ENCODE measurements at places on chromosomes 3 and 15.
A peak's percentile ranks its signal among the peaks of the same experiment; 100 is the strongest.

GRCh38 chr15:67571648-67572415 is 29.3 kb downstream of the MAP2K5 start:
- DNase-seq: no peak

DNA sequence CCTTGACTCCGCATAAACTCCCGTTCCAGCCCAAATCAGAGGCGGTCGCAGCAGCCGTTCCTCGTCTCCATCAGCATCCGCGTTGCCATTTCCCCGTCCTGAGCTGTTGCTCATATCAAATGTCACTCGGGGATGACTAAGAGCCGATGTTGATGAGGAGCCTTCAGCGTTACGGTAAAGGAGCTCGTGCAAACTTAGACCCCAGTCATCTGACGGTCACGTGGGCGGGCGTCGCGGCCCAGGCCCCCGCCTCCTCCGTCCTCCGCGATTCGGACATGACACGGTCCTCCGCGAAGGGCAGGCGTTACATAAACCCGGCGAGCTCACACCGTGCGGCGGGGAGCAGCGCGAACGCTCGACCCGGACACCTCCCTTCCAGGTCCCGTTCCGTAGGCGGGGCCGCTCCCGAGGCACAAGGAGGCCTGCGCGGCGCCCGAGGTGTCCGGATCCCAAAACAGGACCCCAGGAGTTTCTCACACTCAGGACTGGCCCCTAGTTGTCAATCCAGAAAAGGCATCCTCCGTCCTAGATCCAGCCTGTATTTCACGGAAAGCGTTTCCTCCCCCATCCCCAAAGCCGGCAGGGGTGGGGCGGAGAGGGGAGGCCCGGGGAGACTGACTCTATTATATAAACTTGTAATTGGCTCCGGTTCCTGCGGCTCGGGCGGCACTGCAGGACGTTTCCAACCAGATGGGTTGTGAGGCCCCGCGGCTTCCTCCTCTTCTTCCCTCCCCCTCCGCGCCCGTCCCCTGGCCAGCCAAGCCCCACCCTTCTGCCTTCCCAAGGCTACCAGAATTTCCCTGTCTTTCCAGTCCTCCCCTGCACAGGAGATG is 100.0 kb upstream of the IGF1R start:
- peak; percentile 64 for DNase-seq

GRCh38 chr3:158434412-158435038 is 136.5 kb upstream of the MLF1 start:
- DNase-seq: peak; percentile 61

DNA sequence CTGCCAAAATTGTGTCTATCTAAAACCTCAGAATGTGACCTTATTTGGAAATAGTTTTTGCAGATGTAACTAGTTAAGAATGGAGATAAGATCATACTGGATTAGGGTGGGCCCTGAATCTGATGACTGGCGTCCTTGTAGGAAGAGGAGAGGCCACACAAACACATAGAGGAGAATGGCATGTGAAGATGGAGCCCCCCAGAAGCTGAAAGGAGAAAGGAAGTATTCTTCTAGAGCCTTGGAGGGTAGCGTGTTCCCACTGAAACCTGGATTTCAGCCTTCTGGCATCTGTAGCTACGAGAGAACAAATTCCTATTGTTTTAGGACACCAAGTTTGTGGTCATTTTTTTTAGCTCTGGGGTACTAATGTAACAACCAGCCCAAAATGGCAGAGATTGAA is 423.0 kb upstream of the TPM1 start:
- DNase-seq: no peak

DNA sequence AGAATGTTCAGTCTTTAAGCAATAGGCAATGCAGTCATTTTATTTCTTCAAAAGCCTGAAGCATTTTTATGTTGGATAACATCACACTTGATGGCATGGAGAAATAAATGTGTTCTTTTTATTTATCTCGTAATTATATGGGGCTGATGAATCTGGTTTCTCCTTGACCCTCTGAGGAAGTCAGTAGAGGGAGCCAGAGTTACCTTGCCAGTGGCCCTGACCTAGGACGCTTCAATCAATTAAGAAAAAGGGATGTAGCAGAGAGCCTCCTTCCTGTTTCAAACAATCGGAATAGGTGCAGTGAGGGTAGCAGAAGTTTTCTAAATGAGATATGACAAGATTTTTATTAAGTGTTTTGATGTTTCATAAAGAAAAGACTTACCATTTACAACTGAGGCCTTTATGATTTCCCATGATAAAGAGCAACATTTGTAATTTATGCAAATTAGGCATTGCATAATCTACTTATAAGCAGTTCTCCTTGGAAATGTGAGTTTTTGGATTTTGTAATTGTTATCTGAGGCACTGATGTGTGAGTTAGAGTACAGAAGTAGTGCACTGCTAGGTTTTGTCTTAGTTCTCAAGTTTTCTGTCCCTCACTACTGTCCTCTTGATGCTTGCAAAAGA is 129.1 kb downstream of the RAP2B start:
- no peak for DNase-seq

- DNase-seq: no peak
These were observed 1.0 kb upstream of the HTR3D start for GRCh38 chr3:184030536-184030935.

- peak; percentile 65 for DNase-seq
These were observed at the start of gene TMEM266 for GRCh38 chr15:76059320-76060117. Gene TMEM266 (plus strand): TSS chr15:76059985. CDS start chr15:76134264, 74,279 bp downstream.

DNA sequence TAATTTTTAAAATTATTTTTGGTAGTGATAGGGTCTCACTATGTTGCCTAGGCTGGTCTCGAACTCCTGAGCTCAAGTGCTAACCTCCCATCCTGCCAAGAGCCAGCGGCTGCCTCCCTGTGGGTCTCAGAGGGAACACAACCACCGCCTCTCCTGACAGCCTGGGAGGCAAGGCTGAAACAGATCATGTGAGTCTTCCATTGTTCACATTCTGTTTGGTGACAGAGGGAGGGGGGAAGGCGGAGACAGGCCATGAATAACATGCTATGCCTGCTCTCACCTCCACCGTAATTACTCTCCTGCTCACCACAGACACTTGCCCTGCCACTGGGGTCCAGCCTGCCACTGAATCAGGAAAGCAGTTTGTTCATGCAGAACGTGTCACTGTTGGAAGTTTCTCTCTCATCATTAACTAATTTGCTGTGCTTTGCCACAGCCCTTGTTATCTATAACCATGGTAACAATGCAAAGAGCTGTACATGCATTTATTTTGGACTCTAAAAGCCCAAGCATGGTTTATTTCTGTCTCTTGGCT is 78.4 kb upstream of the RASGRF1 start:
- peak; percentile 37 for DNase-seq

GRCh38 chr15:100932676-100933348 is 13.7 kb downstream of the LRRK1 start:
- DNase-seq: no peak

DNA sequence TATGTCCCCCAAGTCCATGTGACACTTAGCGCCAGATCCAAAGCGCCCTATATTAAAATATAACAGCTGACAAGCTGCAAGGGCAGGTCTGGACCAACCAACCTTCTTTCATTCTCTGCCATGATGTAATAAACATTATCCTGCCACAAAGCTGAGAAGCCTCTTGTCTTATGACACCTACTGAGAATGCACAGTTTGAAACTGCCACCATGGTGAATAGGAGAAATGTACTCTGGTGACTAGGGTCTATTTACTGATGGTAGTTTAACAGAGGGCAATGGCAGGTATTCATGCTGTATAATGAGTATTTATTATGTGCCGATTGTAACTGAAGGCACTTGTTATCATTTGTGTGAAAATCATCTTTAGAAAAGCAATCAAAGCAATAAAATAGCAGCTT is 634.0 kb downstream of the OTOL1 start:
- DNase-seq: no peak

DNA sequence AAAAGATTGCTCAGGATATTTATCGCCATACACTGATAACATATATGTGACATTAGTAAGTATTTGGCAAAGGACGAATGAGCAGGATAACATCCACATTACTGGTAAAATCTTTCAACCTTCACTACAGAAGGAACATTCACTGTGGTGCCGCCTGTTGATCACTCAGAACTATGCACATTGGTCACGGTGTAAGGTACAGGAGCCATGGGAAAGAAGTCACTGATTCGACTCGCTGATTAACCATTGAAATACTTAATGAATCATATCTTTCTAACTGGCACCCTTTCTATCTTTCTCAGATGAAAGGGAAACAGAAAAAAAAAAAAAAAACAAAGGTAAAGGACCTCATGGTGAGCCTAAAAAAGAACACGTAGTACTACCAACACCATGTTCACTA is 68.8 kb downstream of the TJP1 start:
- DNase-seq: no peak

DNA sequence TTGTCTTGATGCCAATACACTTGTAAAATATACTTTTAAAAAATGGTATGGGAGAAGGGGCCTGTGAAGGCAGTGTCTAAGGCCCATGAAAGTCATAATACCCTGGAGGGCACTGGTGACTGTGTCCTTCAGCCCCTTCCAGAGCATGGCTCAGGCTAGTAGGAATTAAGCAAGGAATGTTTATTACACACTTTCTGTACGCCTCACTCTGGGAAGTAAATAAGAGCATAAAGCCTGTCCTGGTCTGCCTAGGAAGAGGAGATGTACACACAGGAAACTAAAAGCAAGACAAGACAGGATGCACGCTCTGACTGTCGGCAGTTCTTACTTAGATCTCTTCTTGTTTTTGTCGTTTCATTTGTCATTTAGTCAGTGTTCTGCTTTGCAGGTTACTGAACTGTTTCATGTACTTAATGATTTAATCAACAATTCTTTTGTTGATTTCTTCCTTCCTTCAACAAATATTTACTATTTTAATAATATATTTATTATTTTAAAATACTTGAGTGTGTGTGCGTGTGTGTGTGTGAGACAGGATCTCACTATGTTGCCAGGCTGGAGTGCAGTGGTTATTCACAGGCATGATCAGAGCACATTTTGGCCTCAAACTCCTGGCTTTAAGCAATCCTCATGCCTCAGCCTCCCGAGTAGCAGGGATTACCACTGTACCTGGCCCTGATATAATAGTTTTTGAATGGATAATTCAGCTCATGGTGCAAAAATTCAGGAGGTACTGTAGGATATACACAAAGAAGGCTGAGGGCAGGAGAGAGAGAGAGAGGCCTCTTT is 9.0 kb upstream of the SMAD6 start:
- DNase-seq: no peak

DNA sequence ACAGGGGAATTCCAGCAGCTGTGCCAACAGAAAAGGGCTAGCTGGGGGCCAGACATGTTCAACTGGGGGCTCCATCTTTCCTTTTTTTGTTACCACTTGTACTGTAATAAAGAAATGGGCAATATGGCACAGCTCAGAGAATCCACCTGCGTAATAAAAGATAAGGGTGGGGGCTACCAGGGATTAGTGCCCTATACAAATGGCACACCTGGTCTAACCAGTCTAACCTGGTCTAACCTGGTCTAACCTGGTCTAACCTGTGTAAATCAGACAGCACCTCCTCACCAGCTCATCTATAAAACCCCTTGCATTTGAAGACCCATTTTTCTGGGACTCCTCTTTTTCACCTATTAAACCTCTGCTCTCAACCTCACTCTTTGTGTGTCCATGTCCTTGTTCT is 26.2 kb upstream of the CLDN16 start:
- no peak for DNase-seq

DNA sequence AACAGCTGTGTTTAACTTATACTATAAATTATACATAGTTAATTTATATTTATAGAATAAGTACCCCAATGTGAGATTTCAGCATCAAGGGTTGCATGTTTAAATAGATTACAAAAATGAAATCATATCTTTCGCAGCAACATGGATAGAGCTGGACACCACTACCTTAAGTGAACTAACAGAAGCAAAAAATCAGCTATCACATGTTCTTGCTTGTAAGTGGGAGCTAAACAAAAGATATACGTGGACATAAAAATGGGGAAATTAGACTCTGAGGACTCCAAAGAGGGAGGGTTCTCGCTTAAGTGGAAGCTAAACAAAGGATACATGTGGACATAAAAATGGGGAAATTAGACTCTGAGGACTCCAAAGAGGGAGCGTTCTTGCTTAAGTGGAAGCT is 626.5 kb upstream of the DPPA4 start:
- DNase-seq: no peak

DNA sequence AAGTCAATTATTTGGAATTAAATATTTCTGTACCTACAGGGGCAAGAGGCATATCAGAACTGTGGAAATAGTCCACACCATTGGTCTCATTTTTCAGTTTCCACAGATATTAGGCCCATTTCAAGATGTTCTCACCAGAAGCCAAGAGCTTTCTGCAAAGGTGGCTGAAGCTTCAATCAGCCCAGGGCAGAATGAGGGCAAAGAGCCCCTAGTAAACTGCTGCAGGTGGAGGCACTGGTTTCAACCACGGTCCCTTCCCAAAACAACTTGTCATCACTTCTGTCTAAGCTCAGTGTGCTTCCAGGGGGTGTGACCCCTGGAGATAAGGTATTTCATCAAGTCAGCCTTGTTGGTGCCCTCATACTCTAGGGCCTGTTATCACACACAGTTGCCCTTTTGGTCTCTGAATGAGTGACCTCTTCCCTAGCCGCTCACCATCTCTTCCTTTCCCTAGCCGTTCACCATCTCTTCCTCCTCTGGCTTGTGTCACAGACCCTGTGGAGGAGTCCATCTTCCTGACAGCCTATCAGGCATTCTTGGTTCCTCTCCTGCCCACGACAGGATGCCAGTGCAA is 21.2 kb downstream of the IL17RD start:
- no peak for DNase-seq

GRCh38 chr15:69951898-69952555 is 145.7 kb downstream of the TLE3 start:
- no peak for DNase-seq

DNA sequence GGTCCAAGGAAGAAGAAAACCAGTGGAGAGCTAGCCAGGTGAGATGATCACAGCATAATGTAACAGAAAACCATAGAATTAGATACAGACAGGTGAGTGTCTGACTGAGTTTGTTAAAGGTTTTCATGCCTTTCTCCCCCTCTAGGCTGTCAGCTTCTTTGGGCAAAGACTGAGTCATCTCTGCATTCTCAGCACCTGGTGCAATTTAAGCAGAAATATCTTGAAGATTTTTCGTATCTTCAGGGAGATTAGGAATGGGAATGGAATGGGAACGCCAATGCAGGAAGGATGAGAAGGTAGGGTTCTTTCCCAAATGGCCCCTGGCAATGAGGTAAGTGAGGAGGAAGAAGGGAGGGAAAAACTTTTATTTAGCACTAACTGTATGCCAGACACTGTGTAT is 122.0 kb upstream of the SLC7A14 start:
- no peak for DNase-seq

DNA sequence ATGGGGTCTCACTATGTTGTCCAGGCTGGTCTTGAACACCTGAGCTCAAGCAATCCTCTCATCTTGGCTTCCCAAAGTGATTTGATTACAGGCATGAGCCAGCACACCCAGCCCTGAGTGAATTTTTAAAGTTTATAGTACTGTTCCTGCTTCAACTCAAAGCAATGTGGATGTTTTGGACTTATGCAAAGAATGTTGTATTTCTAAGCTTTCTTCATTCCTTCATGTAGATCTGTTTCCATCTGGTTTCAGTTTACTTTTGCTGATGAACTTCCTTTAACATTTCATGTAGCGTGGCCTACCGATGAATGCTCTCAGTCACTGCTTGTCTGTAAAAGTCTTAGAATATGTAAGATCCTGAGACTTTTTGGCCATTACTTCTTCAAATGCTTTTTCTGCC is 23.2 kb downstream of the NRG4 start:
- no peak for DNase-seq

GRCh38 chr3:131388490-131388799 is 6.9 kb downstream of the NUDT16 start:
- no peak for DNase-seq

- no peak for DNase-seq
These were observed 7.3 kb upstream of the HEG1 start for GRCh38 chr3:125062904-125063618.
